ENCODE measurements at places on chromosomes 12 and 14.

GRCh38 chr12:122610911-122611310 lies 83.9 kb downstream of the KNTC1 start:
- no peak for DNase-seq

DNA sequence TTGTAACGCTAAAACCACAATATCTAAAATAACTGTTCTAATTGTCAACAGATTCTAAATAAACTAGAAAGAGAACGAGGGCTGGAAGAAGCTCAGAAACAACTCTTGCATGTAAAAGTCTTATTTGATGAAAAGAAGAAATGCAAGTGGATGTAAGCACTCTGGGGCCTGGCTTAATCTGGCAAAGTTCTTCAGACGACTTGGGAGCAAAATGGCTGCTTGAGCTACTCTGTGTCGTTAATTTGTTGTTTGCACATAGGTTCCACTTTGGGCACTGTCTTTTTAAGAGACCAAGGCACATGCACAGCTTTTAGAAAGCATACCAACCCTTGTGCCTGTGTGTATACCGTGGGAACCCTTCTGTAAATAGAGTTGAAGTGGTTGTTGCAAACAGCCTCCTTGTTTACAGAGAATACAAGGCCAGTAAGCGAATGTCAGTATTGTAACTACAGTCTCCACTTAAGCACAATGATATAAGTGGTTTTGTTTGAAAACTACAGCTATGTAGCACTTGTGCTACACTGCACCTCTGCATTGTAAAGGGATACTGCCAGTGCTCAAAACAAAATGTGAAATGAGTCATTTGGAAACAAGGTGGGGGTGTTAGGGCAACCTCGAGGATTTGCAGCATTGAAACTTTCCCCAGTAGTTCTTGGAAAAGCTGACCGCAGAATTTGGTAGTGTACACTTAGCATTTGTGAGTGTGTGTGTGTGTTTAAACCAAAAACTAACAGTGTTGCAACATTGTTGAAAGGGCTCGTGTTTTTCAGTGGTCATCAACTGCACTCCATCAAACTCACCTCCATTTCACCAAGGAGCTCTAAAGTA lies 154.3 kb downstream of the CEP83 start:
- DNase-seq, result no peak

GRCh38 chr12:110921262-110921661 lies 883 bp upstream of the MYL2 start:
- no peak for DNase-seq

- DNase-seq, result no peak
Measured at GRCh38 chr12:49342914-49343731, 3.6 kb upstream of the DNAJC22 start.

GRCh38 chr14:75647640-75648039 lies 13.0 kb downstream of the ERG28 start:
- DNase-seq, result no peak

GRCh38 chr12:89622115-89622514 lies 86.5 kb downstream of the ATP2B1 start:
- DNase-seq, result no peak

DNA sequence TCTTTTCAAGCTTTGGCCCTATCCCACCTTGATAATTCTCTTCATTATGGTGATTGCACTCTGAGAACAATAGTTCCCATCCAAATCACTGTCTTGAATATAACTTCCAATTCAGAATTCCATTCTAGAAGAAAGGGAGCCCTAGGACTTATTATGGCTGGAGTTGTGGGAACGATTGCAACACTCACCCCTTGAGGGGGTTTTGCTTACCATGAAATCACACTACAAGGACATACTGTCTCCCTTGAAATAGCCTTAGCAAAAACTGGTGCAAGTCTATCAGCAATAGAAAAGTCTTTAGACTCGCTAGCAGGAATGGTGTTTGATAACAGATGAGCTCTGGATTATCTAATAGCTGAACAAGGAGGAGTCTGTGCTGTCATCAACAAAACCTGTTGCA lies 31.4 kb upstream of the OXA1L start:
- DNase-seq, result no peak

- DNase-seq, result no peak
Measured at GRCh38 chr12:6047249-6048237, 76.9 kb downstream of the VWF start.

- DNase-seq, result no peak
Measured at GRCh38 chr14:51972566-51972965, 16.8 kb upstream of the RTRAF start.

DNA sequence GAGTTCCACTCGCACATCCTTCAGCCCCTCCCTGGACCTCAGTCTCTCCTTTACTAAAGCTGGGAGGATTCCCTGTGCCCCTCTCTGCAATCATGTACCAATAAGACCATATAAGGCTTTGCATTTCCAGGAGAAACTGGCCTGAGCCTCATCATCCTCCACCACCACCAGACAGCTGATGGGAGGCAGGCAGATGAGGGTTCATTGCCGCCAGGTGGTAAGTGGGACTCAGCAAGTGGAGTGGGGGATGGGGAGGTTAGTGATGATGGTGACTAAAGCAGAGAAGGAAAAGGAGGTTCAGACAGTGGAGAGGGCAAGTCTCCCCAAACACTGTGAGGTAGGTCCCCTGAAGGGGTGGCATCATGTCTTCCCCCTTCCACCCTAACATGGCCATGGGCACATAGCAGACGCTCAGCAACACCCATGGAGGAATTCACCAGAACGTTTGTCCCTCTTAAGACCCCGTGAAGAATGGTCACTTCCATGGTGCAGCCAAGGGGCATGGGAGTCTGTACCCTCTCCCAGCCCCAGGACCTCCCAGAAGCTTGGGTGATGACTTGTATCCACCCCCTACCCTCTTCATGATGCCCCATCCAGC lies 4.5 kb upstream of the TNFRSF1A start:
- DNase-seq, result no peak

GRCh38 chr12:25705261-25705660 lies 152.2 kb upstream of the LMNTD1 start:
- DNase-seq, result no peak

DNA sequence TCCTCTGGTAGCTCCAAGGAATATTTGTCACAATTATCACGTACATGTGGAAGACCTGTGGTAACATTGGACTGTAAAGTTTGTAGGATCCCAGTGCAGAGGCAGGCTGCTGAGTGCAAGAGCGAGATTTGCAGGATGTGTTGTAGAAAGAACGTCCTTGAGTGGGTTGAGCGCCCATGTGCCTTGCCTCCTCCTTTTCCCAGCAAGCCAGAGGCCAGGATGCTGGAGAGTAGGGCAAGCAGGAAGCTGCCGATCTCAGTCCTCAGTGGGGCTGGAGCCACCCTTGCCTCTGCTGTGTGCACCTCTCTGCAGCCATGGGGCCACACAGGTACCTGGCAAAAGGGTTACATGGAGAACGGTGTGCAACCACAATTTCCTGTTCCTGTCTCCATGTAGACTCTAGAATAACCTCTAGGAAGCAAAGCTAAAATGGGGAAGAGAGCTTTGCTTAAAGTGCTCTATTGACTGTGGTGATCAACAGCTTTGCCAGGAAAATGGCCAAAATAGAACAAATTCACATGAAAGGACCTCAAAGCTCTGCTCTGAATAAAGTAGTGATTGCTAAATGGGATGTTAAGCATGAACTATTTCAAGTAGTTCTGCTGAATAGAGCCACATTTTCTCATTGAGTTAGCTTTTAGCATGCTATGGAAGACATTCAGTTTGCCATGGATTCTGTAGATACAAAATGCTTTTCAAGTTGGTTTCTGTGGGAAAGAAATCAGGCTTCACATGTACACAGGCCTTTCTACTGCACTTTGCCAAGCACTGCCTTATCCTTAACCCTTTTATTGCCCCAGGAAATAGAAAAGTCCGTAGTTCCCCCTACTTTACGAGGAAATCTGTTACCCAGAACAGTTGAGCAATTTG lies 37.4 kb downstream of the ANKRD9 start:
- DNase-seq, result no peak

DNA sequence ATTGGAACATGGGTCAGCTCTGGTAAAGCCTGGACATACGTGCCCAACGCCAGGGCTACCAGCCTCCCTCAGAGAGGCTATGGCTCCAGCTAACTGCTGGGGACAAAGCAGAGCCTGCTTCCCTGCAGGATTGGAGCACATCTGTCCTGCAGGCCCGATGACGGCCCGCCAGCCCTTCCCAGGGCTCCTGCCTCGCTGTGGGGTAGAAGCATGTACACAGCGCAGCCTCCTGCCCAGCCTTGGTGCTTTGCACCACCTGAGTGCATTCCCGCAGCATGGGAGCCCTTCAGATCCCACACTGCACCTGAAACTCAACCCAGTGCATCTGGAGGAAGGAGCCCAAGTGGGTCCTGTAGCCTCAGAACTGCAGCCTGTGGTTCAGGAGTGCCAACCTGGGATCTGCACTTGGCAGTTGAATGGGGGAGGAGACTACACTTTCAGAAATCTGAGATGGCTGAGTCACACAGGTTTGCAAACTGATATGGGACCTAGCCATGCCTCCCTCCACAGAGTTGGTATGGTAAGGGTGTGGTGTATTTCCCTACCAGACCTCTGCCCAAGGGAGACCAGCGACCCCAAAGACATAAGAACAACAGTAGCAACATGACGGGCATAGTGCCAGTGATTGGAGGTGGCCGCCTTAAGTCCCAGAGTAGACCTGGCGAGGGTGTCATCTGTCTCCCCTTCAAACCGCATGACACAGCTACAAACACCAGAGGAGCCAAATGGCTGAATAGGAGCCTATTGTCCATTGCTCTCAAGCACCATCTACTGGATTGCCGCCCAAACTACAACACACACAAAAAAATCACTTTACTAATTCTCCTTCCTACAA lies 273.9 kb upstream of the MIS18BP1 start:
- peak; percentile 51 for DNase-seq

GRCh38 chr12:47235258-47236040 lies 155.7 kb upstream of the AMIGO2 start:
- no peak for DNase-seq

GRCh38 chr14:81710232-81710845 lies 176.7 kb upstream of the SEL1L start:
- no peak for DNase-seq

DNA sequence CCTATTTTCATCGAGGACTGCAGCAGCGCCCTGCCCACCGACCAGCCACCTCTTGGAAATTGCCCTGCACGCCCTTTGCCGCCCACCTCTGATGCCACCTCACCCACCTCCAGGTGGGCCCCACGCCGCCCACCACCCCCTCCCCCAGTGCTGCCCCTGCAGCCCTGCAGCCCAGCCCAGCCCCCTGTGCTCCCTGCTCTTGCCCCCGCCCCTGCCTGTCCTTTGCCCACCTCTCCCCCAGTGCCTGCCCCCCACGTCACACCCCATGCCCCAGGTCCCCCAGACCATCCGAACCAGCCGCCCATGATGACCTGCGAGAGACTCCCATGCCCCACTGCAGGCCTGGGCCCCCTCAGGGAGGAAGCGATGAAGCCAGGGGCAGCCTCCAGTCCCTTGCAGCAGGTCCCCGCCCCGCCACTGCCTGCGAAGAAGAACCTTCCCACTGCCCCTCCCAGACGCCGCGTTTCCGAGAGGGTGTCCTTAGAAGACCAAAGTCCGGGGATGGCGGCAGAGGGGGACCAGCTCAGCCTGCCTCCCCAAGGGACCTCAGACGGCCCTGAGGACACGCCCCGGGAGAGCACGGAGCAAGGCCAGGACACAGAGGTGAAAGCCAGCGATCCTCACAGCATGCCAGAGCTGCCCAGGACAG lies 96.5 kb downstream of the LGMN start:
- no peak for DNase-seq

- DNase-seq, result no peak
Measured at GRCh38 chr12:105347499-105347898, 17.0 kb downstream of the C12orf75 start.

- no peak for DNase-seq
Measured at GRCh38 chr12:124837958-124838803, 25.5 kb downstream of the SCARB1 start.

DNA sequence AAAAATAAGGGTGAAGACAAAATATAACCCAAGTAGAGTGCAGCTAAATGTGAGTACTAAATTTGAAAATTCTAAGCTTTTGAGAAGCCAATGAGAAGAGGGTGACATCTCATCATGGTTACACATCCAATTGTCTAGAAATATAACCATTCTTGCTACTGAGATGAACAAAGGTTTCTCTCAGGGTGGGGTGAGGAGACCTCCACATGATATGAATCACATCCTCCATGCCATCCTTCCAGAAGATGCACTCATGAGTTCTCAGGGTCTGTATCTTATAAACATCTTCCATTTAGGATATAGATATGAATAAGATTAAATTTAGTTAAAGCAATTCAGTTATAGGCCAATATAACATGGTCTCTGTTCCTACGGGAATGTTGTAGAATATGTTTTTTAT lies 38.9 kb upstream of the E2F7 start:
- DNase-seq, result no peak

GRCh38 chr12:119072440-119072839 lies 91.1 kb downstream of the SRRM4 start:
- no peak for DNase-seq

DNA sequence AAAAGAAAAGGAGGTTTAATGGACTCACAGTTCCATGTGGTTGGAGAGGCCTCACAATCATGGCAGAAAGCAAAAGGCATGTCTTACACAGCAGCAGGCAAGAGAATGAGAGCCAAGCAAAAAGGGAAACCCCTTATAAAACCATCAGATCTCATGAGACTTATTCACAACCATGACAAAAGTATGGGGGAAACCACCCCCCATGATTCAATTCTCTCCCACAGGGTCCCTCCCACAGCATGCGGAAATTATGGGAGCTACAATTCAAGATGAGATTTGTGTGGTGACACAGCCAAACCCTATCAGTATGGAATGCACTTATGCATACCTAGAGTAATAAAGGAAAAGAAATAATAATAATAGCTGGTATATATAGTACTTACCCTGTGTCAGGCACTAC lies 4.5 kb upstream of the GLIPR1 start:
- no peak for DNase-seq

DNA sequence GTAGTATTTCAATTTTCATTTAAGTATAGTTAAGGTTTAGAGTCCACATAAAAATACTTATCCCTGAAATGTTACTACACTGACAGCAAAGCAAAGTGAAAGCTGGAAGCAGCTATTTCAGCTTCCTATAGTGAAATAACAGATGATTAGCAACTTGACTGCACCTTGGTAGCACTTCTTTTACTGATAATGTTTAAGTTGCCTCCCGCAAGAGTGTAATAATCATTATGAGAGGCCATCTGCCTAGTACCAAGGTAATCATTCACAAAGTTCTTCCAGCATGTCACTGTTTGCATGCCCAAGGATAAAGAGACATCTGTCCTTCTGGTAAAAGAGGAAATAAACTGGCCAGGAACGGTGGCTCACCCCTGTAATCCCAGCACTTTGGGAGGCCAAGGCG lies 69.8 kb downstream of the LIN7A start:
- no peak for DNase-seq

GRCh38 chr12:43333644-43334043 lies 218.4 kb downstream of the ADAMTS20 start:
- no peak for DNase-seq

DNA sequence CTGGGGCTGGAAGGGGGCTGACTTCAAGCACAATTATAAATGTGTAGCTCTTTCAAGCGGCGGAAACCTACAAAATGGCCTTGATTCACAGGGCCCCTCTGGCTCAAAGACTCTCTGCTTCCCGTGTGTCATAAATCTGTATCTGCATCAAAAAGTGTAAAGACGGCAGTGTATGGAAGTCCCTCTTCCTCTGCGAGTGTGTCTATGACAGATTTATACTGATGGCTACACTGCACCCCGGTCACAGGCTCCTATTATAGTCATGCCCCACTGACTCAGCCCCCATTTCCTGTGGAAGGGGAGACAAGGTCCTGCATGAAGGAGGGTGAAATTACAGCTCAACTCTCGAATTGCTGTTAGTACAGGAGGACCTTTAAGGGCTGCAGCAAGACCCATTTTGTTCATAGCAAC lies 68.6 kb downstream of the HMGA2 start:
- DNase-seq, result no peak

GRCh38 chr14:58737511-58737910 lies 99.7 kb downstream of the DACT1 start:
- no peak for DNase-seq

GRCh38 chr14:105305345-105305744 lies 4.5 kb upstream of the BRF1 start:
- DNase-seq, result no peak
